Foreskin keratinocyte (primary cell): ENCODE measurements at places on chromosomes 2 and 18. TPM values are rescaled to one million over a fixed set of nuclear protein-coding genes. Genes with fewer than 3 reads are reported as not detected.

DNA sequence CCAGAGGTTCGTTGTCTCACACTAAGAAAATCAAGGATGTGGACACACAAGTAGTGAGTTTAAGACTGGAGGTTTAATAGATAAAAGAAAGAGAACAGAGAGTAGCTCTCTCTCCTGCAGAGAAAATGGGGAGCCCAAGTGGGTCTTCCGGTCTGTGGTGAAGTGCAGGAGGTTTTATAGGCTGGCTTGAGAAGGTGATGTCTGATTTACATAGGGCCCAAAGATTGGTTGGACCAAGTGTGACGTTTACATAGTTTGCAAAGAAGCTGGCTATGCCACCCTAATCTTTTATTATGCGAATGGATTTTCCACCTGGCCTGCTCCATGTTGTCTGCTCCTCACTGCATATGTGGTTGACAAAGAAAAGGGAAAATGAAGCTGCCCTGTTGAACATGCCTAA, 430.4 kb upstream of the TRIB2 start:
- no peak for DNase-seq

- peak; percentile 69 for DNase-seq
These were observed 44.6 kb downstream of the THUMPD2 start for GRCh38 chr2:39734445-39734844.

DNA sequence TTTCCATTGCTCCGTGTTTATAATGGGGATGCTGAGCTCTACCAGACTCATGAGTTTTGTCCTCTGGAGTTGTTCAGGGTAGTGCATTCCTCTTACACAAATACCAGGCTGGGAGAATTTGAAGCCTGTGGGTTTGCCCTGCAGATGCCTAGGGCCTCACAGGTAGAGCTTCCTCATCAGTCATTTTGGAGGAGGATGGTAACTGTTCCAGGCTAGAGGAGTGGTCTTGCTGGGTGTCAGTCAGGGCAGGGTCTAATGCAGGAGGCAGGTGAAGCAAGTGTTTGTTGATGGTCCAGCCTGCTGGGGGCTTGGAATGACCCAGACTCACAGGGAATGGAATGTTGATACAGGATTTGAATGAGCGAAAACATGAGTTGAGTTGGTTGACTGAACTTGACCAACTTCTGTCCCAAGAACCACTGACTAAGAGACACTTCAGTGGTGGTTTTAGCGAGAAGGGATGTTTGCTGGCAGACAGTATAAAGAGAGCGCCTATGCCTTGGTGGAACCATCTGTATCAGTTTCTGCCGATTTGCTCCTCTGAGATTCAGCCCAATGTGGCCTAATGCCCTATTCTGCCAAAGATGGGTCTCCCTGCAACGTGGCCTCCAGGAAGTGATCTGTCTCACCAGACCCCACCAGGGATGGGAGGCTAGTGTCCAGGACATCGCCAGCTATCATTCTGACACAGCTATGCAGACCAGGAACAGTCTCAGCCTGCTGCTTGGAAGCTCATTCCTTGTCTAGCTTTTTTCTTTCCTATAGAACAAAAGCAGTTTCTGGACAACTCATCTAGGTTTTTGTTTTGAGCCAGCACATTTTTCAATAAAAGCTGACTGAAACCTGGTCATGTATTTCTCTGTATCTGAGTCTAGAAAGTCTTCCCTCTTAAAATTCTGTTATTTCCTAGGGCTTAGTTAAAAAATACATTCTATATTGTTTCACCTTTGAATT, 9.3 kb downstream of the IL1R2 start:
- DNase-seq = peak; percentile 60

GRCh38 chr2:84725717-84726116, 155.2 kb downstream of the TRABD2A start:
- no peak for DNase-seq

- DNase-seq = peak; percentile 82
These were observed 111.5 kb downstream of the MCFD2 start for GRCh38 chr2:46803911-46804670.

- no peak for DNase-seq
These were observed 240.9 kb downstream of the PRKCE start for GRCh38 chr2:45892425-45892745.

DNA sequence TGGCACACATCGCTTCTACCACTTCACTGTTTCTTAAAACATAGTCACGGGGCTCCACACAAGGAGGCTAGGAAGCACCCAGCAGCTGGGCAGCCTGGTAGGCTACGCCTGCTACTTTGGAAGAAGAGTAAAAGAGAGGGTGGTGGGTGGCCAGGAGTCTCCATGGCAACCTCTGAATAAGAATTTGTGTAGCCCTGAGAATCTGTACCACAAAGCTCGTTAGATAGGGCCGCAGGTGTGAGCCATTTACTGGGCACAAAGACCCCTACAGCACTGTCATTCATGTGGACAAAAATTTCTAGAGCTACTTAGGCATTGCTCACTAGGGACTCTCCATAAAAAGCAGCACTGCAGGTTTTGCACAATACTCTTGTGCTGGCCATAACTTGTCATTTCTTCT, 166.4 kb upstream of the MSH6 start:
- no peak for DNase-seq

GRCh38 chr18:75005626-75006025, 203.3 kb downstream of the PTGR3 start:
- no peak for DNase-seq

DNA sequence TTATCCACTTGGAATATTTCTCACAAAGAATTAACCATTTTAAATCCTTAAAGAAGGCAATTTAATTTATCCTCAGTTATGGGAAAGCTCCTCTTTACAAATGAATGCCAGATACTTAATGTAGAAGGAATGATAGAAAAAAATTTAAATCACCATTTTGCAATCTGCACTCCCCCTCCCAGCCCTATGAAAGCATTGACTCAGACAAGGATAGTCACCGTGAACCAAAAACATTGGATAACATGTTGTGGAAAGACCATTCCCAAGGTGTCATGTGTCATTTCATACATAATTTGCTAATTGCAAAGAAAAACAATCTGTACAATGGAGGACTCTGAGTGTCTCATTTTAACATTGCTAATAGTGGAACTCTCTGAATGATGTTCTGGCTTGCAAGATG, 421.0 kb downstream of the TXNL1 start:
- no peak for DNase-seq

- no peak for DNase-seq
These were observed 160.9 kb upstream of the CCDC150 start for GRCh38 chr2:196478588-196478987.

DNA sequence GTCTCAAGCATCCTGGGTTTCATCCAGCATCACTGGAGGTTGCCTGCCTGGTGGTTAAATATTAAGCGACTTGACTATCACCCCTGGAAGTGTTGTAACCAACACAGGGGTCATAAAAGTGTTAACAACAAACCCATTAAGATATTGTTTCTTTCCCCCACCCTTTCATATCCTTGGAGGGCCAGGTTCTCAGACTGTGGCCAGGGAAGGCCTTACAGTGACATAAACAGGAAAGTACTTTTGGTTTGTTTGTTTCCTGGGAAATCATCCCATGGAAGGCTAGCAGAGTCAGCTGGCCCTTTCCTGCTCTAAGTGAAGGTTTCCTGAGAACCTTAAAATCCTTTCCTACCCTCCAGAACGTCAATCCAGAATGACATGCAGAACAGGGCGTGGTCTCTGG, 160.9 kb downstream of the CLIP4 start:
- DNase-seq = no peak

DNA sequence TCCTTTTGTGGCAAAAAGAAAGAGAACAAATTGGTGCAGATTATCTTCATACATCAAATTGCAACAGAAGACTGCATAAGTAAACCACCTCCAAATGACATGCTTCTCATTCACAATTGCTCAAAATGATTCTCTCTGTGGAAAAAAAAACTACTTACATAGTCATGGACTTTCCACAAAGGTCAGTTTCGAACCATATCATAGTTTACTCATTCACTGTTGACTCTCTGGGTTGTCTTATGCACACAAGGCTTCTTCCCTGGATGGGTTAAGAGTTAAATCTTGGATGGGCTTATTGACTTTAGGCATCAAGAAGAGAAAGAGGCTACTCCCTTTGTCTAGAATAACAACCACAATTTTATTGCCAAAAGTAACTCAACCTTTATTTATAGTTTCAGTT, 91.3 kb upstream of the RAB27B start:
- DNase-seq = no peak

GRCh38 chr2:8403876-8404275, 278.0 kb upstream of the ID2 start:
- DNase-seq = no peak

DNA sequence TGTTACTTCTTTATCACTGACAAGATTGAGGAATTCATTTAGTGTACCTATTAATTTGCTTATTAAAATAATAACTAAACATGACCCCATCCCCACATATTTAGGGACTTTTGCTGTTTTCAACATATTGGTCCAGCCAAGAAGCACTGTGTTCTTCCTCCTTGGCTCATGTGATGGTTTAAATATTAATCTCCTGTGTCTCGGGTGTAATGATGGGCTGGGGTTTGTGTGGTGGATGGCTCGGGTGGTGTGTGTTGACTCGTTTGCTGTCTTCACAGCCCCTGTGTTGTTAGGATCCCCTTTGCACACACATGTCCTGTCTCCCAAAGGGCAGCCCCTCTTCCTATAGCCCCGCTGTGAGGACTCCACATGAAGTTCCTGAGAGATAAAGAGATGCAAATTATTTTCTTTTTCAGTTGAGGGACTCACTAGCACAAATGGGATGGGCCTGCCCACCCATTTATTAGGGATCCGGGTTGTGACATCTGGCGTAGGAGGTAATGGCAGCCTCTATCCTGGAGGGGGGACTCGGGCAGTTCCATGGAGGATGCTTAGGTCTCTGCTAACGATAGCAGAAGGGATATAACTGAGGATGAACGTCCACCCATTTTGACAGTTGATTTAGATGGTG, 53.4 kb downstream of the FHOD3 start:
- no peak for DNase-seq

GRCh38 chr2:74985978-74986609, 27.7 kb downstream of the POLE4 start:
- DNase-seq = no peak

GRCh38 chr2:208112969-208113368, 11.4 kb downstream of the CRYGD start:
- no peak for DNase-seq

DNA sequence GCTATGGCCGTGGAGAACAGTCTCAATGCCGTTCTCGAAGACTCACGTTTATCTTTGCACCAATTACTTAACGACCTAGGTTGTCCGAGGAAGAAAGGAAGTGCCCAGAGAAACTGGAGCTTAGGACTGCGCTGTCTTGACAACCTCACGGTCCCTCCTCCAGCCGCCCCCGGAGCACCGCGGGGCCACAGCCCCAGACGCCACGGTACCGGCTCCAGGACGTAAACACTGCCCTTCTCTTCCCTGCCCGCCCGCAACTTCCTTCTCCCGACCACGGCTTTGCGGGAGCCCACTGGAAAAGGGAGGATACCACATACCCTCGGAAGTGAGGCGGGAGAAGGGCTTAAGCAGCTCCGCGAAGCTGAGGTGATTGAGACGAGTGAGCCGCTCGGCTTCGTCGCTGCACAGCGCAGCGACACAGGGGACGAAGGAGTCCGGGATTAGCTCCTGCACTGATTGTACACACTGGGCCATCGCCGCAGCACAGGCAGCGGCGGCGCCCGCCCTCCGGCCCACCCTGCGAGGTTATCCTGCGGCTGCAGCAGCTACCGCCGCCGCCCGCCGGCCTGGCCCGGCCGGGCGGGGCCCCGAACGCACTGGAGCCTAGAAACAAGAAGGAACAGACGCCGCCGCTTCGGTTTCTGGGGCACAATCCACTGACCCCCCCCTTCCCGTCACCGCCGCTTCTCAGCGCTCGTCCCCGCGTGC, 483 bp downstream of the TRAPPC8 start:
- peak; percentile 18 for DNase-seq

DNA sequence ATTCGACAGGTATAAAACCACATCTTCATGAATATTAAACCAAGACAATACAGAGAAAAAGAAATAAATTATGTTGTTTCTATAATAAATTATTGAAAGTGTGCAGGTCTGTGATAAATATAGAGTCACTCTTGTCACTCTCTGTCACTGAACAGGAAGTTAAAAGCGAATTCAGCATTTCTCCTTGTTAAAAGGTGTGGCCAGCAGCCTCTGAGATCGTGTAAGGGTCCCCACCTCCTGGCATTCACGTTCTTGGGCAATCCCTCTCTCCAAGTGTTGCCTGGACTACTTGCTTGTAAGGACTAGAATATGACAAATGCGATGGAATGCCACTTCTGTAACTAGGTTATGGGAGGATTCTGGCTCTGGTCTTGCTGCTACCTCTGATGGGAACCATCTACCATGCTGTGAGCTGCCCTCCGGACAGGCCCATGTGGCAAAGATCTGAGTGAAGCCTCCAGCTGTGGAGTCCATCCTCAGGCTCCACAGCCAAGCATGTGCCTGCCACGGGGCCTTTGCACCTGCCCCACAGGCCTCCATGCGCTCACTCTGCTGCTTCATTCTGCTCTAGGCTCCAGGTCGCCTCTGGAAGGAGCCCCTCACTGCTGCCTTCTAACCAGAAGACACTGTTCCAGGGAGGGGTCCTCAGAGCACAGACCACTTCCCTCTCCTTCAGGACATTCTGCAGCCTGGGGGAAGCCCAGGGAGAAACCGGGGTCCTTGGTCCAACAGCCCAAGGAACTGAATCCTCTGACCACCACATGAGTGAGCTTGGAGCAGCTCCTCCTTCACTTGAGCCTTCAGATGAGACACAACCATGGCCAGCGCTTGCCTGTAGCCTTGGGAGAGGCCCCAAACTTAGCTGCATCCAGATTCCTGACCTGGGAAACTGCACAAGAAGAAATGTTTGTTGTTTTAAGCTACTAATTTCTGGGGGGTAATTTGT, 202.9 kb upstream of the HDAC4 start:
- DNase-seq = no peak

The NGEF gene
- total RNA-seq = 0.11 TPM in 1 of 2 replicates, not detected in the other

The DIPK1C gene
- not detected in 2 replicates for total RNA-seq

The ABCG8 gene
- not detected in 2 replicates for total RNA-seq

The CEP68 gene
- total RNA-seq = 5.4 and 5.8 TPM in 2 replicates

The KIAA1328 gene
- total RNA-seq = 4.7 and 4.9 TPM in 2 replicates

The EFHD1 gene
- not detected in 2 replicates for total RNA-seq

The CAPN14 gene
- 0.31 and 0.35 TPM in 2 replicates for total RNA-seq

The TMEM247 gene
- total RNA-seq = not detected in 2 replicates

The GPBAR1 gene
- 0.14 and 0.18 TPM in 2 replicates for total RNA-seq

The MAP4K3 gene
- 16.8 and 17.3 TPM in 2 replicates for total RNA-seq

The FAM228A gene
- total RNA-seq = 0.65 and 0.71 TPM in 2 replicates

The CLEC4F gene
- total RNA-seq = not detected in 2 replicates

The TMEM178A gene
- total RNA-seq = not detected in 2 replicates

The ANKRD30BL gene
- not detected in 2 replicates for total RNA-seq

The LYG1 gene
- 0.54 and 0.71 TPM in 2 replicates for total RNA-seq
